PC-3 (cell line): ENCODE measurements at places on chromosomes 12 and 14. TPM values are rescaled to one million over a fixed set of nuclear protein-coding genes. Genes with fewer than 3 reads are reported as not detected.

Gene OAS3
- total RNA-seq = 25.5 and 28.8 TPM in 2 replicates

Gene VRTN
- total RNA-seq = not detected in 2 replicates

Gene PLBD1
- total RNA-seq = 0.87 and 1.5 TPM in 2 replicates

Gene FAM90A1
- total RNA-seq = not detected in 2 replicates

GRCh38 chr12:53599579-53599978 is 26.6 kb downstream of the ATF7 start:
- no peak for DNase-seq

DNA sequence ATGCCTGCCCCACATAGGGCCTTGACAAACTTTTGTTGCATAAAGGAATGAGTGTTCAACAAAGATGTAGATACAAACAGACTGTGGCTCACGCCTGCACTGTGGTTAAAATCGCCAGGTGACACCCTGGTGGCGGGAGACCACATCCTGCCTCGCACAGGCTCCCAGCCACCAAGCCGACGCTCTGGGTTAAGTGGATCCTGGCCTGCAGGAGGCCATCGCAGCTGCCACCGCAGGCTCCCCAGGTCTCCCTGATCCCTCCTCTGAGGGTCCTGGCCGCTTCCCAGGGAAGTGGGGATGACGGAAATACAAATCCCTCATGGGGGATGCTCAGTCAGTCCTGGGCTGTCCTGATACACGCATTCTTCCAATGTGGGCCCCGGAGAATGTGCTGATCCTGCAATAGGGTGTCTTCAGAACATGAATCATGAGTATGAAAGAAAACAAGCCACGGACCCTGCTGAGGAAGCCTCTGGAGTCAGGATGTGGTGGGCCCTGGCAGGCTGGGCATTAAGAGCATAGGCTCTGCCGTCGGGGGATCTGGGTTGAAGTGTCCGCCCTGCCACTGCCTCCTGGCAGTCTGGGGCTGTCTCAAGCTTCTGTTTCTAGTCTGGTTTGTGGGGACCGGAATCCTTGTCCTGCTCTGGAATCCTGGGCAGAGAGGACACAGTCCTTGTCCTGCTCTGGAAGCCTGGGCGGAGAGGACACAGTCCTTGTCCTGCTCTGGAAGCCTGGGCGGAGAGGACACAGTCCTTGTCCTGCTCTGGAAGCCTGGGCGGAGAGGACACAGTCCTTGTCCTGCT is 53.5 kb upstream of the BEGAIN start:
- peak; percentile 19 for DNase-seq

DNA sequence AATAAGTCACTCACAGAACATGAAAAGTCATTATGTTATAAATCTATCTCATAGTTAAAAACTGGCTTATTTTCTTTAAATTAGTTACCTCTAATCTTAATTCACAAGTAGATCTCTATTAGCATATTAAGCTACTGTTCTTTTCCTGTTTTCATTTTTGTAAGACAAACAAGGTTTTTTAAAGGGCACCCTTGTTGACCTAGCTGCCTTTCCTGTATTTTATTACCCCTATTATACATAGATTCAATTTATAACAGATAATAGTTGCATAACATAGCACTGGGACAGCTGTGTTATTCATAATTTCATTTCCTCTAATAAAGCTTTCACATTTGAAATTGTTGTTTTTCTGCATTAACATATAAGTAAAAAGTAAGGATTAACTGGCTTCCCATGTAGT is 1500.7 kb upstream of the FLRT2 start:
- DNase-seq = no peak

- no peak for DNase-seq
Observed at GRCh38 chr14:70643967-70644366, 2.3 kb downstream of the TTC9 start.

DNA sequence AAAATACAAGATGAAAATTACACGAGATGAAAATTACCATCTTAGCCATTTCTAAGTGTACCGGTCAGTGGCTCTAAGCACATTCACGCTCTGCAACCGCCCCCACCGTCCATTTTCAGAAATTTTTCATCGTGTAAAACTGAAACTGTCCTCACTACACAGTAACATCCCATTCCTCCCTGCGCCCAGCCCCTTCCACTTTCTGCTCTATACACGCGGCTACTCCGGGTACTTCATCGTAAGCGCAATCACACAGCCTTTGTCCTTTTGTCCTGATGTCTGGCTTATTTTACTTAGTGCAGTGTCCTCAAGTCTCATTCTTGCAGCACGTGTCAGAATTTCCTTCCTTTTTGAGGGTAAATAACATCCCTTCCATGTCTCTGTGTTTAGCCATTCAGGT is 3.6 kb upstream of the GPR132 start:
- DNase-seq = no peak

GRCh38 chr12:105562199-105562971 is 231.9 kb downstream of the C12orf75 start:
- peak; percentile 96 for DNase-seq

GRCh38 chr14:59998564-59998963 is 78.6 kb downstream of the LRRC9 start:
- no peak for DNase-seq

DNA sequence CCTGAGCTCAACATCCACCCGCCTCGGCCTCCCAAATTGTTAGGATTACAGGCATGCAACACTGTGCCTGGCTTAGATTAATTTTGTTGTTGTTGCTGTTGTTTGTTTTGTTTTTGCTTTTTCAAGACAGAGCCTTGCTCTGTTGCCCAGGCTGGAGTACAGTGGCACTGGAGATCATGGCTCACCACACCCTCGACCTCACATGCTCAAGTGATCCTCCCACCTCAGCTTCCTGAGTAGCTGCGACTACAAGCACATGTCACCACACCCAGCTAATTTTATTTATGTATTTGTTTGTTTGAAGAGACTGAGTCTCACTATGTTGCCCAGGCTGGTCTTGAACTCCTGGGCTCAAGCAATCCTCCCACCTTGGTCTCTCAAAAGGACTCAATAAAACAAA is 26.7 kb downstream of the CRY1 start:
- no peak for DNase-seq

GRCh38 chr12:2302711-2303580 is 250.2 kb downstream of the CACNA1C start:
- DNase-seq = no peak

GRCh38 chr12:15664491-15664890 is 124.7 kb downstream of the EPS8 start:
- DNase-seq = peak; percentile 76

DNA sequence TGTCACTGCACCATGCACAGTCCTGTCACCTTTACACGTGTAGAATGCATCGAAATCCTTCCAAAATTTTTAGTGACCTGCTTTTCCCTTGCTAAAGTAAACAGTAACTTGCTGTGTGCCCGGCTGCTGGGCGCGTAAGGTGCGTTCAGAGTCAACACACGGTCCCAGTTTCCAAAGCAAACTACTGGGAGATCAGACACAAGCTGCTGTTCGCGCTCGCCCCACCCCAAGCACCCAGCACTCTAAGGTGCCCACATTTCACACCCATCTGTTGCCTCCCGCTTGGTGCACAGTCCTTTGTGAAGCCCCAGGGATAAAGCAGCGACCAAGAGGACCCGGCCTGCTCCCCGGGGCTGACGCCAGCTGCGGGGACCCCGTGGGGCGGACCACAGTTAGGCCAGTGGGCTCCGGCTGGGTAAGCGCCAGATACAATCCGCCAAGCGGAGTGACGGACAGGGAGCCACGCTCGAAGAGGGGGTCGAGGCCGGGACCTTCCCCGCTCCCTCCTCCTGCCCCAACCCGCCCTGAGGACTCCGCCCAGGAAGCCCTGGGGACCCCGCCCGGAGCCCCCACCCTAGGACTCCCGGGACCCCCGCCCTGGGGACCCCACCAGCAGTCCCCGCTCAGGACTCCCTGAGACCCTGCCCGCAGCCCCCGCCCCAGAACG is 633 bp downstream of the STX2 start:
- peak; percentile 46 for DNase-seq

- no peak for DNase-seq
Observed at GRCh38 chr12:62232143-62232729, 28.0 kb upstream of the USP15 start.

GRCh38 chr14:24165785-24166184 is 4.7 kb downstream of the IRF9 start:
- DNase-seq = no peak

DNA sequence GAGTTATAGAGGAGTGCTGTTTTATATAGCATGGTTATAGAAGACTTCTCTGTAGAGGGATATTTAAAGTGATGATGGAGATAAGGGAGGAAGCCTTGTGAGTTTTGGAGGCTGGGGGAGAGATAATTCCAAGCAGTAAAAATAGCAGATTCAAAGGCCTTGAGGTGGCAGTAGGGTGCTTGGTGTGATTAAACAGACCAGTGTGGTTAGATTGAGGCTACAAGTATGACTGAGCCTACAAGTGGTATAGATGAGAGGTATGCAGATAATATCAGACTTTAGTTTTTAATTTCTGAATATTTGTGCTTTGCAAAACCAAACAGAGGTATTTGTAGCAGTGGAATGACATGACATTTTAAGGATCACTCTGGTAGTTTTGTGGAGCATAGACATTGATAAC is 20.3 kb downstream of the FANCM start:
- DNase-seq = no peak

DNA sequence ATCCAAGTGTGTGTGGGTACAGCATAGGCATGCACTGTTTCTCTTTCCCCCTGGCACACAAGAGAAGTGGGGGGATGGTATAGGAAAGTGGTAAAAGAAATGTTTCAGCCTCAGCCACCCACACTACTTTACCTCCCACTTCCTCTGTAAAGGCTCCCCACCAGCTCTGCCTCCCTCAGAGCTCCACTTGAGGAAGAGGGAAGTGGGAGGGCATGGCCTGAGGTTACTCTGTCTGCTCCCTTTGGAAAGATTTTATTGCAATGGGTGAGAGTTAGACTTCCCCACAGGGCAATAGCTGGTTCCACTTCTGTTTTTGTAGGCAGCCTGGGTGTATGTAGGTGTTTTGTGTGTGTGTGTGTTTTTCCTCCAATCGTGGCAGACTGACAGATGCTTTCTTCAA is 145.3 kb downstream of the SSPN start:
- no peak for DNase-seq
